ENCODE measurements at places on chromosomes 11 and 22.
A peak's percentile ranks its signal among the peaks of the same experiment; 100 is the strongest.

GRCh38 chr22:26464312-26464711 is 19.3 kb downstream of the HPS4 start:
- no peak for DNase-seq

- DNase-seq, result no peak
Observed at GRCh38 chr11:123314972-123315371, 115.1 kb upstream of the GRAMD1B start.

GRCh38 chr22:22167791-22168189 is 76.8 kb upstream of the VPREB1 start:
- no peak for DNase-seq

DNA sequence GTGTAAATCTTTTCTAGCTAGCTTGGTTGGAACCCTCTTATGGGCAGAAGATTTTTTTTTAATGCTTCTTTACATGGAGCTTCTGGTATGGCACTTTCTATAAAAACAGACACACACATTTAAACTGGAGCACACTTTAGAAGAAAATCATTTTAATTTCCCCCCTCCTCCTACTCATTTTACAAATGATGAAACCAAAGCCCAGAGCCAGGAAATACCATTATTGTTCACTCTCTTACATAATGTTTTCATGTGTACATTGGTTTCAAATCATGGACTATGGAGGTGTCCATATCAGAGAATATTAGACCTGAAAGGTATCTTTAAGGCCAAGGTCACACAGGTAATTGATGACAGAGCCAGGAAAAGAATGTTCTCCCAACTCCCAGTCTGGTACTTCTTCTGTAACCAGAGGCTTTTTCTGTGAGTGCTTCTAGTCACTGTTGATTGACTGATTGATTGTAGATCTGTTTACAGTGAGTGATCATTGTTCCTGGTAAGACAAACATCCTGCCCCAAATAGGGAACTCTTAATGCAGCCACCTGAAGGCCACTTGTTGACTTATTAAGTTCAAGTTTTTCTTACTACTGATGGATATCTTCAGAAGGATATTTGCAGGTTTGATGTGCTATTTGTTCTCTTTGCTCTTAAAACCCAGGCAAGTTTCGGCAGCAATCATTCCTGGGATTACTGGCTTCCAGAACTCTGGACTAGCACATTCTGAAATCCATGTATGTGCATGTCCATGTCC is 26.8 kb upstream of the ME3 start:
- DNase-seq, result peak; percentile 45

GRCh38 chr11:75161506-75162095 is 10.7 kb downstream of the SLCO2B1 start:
- no peak for DNase-seq

DNA sequence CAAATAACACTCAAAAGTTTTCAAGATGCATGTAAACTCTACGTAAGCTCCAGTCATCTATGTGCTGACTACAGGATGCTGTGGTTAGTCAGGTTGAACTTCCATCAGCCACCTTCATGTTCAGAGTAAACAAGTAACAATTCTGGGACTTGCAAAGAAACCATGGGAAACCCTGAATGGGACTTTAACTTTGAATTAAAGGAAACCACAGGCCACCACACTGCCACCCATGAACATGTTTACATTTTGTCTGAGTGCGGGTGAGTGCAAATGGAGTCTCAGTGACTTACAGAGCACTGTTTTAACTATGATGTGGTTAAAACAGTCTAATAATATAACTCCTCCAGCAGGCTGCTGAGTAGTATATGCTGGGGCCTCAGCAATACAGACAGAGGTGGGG is 12.9 kb upstream of the SYTL2 start:
- no peak for DNase-seq

DNA sequence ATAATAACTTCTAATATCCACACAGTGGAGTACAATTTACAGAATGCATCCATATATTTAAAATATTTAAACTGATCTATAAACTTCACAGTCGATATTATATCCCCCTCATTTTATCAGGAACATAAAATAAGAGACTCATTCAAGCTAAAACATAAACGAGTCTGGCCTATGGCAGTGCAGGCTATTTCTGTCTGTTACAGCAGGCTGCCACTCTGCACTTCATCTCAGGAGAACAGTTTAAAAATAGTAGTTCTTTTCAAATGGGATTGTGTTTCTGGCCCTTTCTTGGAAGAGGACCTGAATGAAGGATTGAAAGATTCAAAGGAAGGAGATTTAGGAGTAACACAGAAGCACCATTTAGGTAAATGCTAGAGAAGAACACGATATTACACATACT is 915.7 kb downstream of the NTM start:
- DNase-seq, result no peak

All from fibroblast of lung (primary cell).